ENCODE measurements at places on chromosomes 1 and 21.

DNA sequence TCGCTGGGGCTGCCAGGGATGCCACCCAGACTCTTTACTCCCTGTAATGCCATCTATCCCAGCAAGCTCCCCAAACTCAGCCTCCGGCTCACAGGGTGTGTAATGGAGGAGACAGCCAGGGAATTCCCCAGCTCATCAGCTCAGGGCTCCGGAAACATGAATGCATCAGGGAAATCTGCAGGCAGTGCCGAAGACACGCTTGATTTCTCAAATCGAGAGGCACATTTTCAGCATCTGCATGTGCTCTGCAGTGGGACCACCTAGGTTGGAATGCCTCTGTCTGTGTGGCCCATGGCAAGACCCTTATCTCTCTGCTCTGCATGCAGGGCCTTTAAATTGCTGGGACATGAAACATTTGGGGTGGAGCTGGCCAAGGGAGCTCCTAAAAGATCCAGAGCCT lies 170.1 kb downstream of the TRABD2B start:
- DNase-seq = no peak

DNA sequence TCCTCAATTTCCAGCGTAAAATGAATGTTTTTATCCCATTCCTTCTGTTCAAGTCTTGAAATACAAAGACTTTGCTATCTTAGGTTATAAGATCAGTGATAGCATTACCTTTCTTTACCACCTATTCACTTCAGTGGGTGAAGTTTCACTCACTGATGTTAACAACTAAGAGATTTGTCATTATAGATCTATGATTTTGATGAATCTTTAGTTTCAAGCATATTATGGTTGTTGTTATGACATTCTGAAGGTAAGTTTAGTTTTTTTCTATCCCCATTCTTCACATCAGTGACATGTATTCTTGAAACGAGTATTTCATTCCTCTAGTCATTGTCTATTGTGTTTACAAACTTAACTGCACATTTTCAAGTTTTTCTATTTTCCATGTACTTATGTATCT lies 182.5 kb downstream of the ATP6V1G3 start:
- DNase-seq = no peak

DNA sequence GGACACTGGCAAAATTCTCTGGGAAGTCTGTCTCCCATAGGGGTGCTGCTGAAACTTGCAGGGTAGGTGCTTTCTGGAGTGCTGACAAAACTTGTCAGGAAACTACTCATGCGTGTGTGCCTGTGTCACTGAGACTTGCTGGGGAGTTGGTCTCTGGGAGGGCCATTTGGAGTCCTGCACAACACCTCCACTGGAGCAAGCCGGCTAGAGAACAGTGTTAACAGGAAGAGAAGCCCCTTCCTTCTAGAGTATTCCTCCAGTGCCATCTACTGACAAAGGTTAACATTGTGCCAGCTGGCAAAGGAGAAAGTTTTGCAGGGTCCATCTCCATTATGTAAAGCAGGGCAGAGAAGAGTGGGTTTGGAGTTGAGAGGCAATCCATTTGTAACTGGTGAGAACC lies 30.0 kb downstream of the ZMYM4 start:
- peak; percentile 41 for DNase-seq

DNA sequence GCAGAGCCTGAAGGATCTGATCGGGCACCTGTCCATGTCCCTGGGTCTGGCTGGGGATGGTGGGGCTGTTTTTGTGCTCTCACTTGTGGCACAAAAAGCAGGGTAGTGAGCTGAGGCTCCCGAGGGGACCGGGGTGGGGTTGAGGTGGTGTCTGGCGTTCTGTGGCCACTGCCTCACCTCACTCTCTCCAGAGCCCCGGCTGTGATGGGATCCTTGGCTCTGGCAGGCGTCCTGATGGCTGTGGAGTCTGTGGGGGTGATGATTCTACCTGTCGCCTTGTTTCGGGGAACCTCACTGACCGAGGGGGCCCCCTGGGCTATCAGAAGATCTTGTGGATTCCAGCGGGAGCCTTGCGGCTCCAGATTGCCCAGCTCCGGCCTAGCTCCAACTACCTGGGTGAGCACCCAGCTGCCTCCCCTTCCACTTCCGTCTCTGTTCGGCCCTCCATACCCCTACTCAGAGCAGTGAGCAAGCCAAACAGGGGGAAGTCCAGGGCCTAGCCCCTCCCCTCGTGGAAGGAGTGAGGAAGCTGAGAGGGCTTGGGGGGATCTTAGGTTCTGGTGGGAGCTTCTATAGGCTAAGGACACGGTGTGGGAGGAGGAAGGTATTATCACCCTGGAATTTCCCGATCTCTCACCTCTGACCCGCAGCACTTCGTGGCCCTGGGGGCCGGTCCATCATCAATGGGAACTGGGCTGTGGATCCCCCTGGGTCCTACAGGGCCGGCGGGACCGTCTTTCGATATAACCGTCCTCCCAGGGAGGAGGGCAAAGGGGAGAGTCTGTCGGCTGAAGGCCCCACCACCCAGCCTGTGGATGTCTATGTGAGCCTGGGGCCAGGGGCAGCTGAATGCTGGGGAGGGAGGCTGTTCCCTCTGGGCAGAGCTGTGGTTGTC lies 7.0 kb downstream of the ADAMTSL4 start:
- no peak for DNase-seq

- no peak for DNase-seq
Measured at GRCh38 chr1:85502171-85502570, 37.2 kb upstream of the DDAH1 start.
